ENCODE measurements at places on chromosomes 4 and X.
A peak's percentile ranks its signal among the peaks of the same experiment; 100 is the strongest.

DNA sequence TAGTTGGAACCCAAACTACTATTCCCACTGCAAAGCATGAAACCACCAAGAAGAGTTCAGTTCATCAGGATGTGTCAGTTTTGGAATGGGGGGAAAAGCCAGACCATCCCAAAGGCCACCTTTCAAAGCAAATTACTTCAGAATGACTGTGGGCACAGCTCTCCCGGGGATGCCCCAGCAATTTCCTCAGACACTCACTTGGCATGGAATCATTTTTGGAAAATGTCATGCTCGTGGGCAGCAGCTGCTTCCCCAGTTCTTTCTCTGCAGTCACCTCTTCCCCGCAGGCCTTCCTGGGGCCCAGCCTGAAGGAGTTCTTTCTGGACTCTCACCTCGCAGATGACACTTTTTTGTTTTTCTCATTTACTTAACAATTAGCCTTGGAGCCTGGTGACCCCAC, 350.3 kb downstream of the NR3C2 start:
- DNase-seq, result no peak

- DNase-seq, result no peak
Observed at GRCh38 chrX:38066934-38067333, 60.6 kb downstream of the SYTL5 start.

DNA sequence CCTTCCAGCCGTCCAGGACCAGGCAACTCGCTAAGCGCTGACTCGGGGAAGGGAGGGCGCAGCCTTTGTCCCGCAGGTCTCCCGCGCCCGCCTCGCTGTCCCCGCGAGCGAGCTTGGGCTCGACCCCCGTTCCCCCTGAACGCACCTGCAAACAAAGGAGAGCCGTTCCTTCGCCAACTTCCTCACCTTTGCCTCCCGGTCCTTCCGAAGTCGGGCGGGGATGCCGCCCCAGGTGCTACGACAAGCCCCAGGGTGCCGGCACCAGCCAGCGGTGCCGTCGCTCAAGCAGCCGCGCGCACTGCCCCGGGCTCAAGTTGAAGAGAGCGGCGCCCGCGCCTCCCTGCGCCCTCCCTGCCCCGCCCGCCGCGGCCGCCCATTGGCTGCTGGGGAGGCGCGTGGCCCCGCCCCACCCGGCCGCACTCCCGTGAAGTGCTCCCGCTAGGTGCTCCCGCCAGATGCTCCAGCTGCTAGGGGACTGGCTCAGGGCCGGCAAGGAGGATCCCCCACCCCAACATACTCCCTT, 107.1 kb downstream of the NSUN7 start:
- peak; percentile 39 for DNase-seq

- DNase-seq, result no peak
Observed at GRCh38 chrX:82627568-82627967, 880.5 kb upstream of the POU3F4 start.

- DNase-seq, result no peak
Observed at GRCh38 chr4:106172861-106173260, 143.1 kb downstream of the TBCK start.

GRCh38 chr4:64251781-64252180, 157.5 kb downstream of the TECRL start:
- DNase-seq, result no peak

DNA sequence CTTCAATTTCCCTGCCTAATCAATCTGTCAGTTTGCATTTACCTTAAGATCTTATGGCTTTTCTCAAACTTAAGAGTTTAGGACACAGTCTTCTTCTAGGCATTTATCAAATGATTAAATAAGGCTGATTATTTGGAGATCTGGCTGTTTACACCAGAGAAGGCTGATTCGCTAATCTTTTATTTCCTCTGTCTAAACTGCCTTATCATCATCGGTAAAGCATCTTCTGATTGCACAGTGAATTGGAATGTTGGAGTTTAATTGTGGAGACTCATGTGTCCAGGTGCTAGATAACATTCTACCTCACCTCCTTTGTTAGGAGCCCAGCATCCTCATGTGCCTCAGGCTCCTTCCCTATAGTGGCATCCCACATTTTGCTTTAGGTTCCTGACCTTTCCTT, 100.3 kb upstream of the DDIT4L start:
- no peak for DNase-seq

DNA sequence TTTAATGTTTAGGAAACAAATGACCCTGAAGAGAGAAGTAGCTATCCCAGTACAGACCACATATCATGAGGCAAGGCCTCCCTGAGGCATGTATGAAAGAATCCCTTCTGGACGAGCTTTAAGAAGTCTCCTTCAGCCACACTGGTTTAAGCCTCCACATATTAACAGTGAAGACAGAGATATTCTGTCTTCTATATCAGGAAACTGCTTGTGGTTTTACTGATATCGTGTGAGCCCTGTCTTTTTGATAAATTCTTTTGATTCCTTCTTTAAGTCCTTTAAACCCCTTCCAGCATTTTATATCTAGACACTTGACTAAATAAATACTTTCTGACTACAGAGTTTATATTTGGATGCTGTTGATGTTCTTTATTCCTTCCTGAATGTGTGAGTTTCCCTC, 45.9 kb upstream of the GPC4 start:
- DNase-seq, result no peak

- DNase-seq, result no peak
Observed at GRCh38 chrX:115494161-115494560, 66.8 kb upstream of the PLS3 start.

DNA sequence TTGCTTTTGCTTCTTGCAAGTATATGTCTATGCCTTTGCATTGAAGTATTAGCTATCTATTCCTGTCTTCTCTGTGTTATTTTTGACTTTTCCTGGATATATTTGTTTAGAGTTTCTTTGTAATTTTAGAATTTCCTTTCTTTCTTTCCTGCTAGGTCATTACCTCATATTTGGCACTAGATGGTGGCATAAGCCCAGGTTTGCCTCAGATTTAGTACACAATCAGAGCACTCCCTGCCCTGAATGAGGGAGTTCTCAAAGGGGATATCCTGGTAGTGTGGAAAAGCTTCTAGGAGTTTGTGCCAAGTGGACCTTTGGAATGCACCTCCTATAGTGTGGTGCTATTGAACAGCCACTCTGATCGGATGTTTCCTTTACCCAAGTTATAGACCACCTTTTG, 181.6 kb downstream of the UGT8 start:
- DNase-seq, result no peak

GRCh38 chrX:74505437-74505836, 84.1 kb downstream of the SLC16A2 start:
- DNase-seq, result no peak

GRCh38 chr4:164847967-164848649, 28.9 kb upstream of the APELA start:
- no peak for DNase-seq

DNA sequence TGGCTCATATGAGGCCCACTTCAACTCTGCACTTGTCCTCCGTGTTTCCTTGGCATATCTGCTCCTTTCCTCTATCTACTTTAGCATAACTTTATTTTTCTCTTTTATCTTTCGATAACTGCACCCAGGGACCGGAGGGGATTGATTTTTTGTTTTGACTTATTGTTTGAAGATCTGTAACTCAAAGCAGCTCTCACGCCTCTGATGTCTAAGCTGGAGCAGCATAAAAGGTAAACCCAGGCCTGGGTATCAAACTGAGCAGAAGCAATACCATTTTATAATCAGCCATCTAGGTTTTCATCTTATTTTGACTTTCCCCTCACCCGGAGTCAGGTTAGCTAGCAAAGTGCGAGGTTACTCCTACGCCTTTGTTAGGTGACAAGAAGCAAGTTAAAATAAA, 28.4 kb downstream of the LEF1 start:
- DNase-seq, result no peak

GRCh38 chrX:13489454-13489853, 79.9 kb upstream of the EGFL6 start:
- no peak for DNase-seq

GRCh38 chr4:93645120-93645519, 183.4 kb upstream of the ATOH1 start:
- DNase-seq, result no peak

GRCh38 chr4:122681568-122681967, 50.9 kb upstream of the BBS12 start:
- no peak for DNase-seq

DNA sequence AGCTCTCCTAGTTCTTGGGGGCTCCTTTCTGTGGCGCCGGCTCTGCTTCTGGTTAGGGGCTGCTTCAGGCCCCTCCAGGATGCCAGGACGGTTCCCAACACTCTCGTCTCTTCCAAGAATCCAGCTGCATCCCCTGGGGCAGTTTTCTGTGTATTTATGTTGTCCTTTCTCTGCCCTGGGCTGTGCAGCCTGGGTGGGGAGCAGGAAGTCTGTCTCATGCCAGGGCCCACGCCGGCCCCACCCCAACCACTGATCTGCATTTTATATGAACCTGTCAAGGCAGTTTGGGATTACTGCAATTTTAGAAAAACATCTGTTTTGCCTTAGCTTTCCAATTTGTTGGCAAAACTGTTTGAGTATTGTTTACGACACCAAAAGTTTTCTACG, 14.6 kb downstream of the CTBP1 start:
- DNase-seq, result no peak
